ENCODE measurements at places on chromosomes 12 and 14.

- DNase-seq = no peak
Observed at GRCh38 chr12:64747695-64748094, 11.5 kb downstream of the GNS start.

DNA sequence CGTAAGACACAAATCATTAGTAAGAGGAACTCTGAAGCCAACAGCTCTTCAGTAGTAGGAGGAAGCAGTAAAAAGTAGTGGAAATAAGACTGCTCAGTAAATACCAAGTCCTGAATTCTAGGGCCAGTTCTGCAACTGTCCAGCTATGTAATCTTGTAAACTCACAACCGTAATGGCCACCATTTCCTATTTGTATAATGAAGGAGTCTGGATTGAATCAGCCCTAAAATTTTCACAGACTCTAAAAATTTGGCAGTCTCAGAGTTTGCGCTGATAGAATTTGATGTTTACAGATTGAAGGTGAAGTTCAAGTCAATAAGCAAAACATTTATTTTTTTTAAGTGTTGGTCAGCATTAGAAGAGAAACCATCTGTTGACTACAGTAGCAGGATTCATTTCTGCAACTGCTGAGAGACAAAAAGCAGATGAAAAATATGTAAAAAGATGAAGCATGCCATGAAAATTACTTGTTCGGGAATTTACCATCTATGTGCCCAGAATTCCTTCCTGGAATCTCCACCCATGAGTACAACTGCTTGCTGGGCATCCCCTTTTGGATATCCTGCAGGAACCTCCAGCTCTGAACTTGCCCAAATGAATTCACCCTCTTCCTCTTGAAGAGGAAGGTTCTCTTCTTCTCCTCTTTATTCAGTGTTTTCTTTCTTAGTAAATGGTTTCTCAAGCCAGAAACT lies 47.5 kb downstream of the GALNT4 start:
- no peak for DNase-seq

DNA sequence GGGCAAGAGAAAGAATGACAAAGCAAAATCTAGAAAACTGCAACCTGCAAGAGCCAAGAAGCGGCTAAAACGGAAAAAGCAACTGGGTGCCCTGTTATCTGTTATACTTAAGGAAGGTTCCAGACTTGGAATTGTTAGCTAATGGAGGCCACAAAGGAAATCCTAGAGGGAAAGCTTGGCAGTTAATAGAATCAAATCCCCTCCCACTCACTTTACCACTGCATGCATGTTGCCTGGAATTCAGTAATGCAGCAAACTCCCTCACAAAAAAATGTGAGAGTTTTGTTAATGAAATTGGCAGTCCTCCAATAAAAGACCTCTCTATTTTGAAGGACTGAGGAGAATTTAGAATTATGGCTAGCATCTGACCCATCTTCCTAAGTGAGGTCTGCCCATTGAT lies 164.2 kb upstream of the SOX5 start:
- no peak for DNase-seq

DNA sequence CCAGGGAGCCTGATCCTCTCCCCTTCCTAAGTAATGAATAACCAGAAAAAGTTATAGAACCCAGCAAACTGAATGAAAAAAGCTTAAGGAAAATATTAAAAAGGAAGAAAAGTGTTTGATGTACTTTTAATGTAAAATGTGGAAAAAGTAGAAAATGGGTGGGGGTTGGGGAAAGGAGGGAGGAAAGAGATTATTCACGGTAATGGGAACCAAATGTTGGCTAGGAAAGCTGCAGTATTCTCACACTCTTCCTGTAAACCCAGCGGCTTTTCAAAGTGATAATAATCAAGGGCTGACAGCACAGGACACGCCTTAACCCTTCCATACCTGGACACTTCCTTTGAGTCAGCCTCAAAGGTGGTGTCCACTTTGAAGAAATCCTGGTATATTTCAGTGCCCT lies 139.2 kb downstream of the TGFB3 start:
- no peak for DNase-seq

- peak; percentile 8 for DNase-seq
Observed at GRCh38 chr12:55019784-55020183, at the start of gene NEUROD4. Gene NEUROD4, plus strand, starts transcription at chr12:55019974. Its CDS starts 6,466 bp downstream, at chr12:55026440.

- no peak for DNase-seq
Observed at GRCh38 chr14:22598099-22598895, at the start of gene ABHD4. Gene ABHD4, plus strand, starts transcription at chr14:22598300. Its CDS starts 7 bp downstream, at chr14:22598307.

DNA sequence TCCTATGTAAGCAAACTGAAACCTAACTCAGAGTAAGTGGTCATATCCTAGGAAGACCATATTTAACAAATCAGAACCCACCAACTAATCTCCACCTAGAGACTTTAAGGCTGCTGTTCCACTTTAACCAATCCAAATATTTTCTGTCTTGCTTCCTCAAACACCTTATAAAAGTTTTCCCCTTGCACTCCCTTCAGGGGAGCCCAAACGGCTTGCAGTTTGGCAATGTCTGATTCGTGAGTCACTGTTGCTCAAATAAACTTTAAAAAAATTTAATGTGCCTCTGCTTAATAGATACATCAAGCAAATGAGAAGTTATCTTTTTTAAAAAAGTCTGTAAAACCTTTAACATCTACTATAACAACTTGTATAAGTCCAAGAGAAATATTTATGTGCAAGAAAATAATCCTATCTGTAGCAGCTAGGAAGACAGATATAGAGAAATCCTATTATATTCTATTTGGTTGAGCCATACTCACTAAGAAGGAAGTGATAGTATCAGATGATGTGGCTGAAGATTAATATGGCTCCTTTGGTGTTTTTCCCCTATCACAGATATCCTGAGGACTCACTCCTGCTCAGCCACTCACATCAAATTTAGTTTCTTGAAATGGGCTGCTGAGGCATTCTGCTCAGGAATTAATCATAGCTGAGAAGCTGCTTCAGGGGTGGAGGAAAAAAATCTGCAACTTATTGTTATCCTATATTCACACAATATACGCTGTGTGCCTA lies 65.1 kb upstream of the DUSP6 start:
- no peak for DNase-seq

- DNase-seq = no peak
Observed at GRCh38 chr14:100605706-100606686, 18.8 kb upstream of the BEGAIN start.

- DNase-seq = no peak
Observed at GRCh38 chr14:103418481-103418818, 33.2 kb downstream of the MARK3 start.

GRCh38 chr12:118493962-118494361 lies 117.6 kb downstream of the SUDS3 start:
- no peak for DNase-seq

DNA sequence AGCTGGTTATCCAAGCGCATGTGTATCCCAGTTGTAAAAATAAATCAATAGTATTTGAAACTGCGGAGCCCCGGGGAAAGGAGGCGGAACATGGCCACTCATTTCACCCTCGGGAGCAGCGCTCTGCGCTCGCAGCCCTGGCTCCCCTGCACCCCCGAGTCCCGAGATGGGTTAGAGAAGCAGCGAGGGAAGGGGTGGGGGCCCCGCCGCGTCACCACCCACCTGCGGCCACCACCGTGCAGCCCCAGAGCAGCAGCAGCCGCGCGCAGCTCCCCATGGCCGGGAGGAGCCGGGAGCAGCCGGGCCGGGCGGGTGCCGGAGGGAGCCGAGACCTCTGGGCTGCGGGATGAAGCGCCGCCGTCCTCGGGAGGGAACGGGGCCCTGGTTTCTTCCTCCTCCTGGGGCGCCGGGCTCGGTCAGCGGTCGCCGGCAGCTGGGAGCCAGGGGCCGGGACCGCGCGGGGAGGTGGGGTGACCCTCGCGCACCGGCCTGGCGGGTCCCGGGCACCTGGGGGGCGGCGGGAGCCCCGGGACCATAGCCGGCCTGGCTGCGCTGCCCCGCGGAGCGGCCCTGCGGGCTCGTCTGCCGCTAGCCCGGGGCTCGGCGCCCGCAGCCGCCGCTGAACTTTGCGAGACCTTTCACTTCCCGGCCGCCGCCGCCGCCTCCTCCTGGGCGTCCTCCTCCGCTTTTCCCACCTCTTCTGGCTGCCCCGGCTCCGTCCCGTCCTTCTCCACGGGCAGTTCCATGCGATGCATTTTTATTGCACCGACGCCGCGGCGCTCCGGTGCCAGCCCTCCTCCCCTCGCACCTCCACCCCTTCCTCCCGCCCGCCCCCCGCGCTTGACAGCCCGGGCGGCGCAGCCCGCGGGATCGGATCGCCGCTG lies at the start of gene NTN4:
TSS of gene NTN4 (minus strand) at position 732 of the 884 bp plus-strand sequence. CDS start at position 277, 455 bp downstream.
- DNase-seq = no peak

DNA sequence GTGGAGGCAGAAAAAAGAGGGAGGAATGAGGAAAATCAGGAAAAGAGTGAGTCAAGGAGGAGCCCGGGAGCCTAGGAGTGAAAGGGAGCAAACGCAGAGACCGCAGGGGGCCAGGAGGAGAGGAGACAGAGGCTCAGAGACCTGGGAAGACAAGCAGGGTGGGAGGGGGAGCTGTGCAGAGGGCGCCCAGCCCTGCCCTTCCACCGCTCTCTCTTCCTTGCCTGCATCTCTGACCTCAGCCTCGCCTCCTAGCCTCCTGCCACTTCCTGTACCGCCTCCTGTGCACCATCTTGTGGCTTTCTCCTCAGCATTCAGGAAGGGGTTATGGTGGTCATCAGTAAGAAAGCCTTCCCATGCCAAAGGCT lies 1.3 kb downstream of the CLSTN3 start:
- DNase-seq = no peak

DNA sequence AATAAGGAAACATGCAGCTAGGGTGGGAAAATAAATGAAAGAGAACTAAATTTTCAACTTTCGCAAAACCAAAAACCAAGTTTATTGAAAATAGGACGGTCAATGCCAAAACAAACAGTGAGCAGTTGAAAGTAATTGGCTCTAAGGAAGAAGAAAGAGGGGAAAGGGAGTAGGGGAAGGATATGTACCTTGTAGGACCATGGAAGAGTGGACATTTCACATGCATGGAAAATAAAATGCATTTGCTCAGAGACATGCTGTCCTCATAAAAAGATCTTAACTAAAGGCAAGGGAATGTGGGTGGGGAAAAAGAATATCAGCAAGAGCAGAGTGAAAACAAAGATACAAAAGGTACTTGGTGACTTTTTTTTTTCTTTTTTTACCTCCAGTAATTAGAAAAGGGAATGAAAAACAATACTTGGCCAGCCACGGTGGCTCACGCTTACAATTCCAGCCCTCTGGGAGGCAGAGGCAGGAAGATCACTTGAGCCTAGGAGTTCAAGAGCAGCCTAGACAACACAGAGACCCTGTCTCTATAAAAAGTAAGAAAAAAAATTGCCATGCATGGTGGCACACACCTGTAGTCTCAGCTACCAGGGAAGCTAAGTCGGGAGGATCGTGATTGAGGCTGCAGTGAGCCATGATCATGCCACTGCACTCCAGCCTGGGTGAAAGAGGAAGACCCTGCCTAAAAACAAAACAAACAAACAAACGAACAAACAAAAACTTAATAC lies 6.6 kb downstream of the TXNDC16 start:
- no peak for DNase-seq

Data from GM04503 (cell line).